Right forelimb (tissue), 1 donor: ENCODE measurements at places on chromosomes 4 and X.

DNA sequence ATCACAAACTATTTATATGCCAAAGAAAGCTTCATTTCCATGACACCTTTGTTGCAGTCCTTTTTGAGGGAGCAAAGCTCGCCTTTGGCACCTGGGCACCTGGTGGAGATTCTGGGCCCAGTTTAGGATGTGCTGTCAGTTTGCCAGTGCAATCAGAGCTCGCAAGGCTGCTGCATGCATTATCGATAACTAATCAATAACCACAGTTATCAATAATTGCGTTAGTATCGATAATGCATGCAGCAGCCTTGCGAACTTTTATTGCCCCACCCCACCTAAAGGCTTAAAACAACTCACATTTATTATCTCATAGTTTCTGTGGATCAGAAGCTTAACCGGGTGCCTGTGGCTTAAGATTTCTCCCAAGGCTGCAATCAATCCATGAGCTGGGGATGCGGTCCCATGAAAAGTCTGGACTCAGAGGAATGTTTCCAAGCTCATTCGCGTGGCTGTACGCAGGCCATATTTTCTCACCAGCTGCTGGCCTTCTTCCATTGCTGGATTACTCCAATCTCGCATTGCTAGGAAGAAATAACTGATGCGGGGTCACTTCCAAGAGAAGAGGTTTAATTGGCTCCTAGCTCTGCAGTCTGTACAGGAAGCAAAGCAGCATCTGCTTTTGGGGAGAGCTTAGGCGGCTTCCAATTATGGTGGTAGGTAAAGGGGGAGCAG lies 6.2 kb upstream of the AFAP1 start:
- no peak for DNase-seq

DNA sequence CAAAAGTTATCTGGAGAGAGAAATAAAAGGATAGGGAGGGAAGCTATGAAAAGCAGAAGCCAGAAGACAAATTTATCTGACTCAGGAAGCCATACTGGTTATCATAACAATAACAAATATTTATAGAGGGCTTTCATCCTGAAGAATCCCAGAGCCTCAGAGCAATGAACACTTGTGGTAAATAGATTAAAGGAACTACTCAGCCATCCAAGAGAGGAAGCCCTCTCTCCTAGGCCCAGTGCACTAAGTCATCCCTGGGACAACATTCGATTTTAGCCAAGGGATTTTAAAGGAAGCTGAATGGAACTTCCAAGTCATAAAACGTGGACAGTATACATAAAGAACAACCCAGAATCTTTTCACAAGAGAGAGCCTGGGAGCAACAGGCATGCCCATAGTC lies 76.9 kb downstream of the COL4A6 start:
- DNase-seq = no peak

- no peak for DNase-seq
Observed at GRCh38 chrX:118367338-118367737, 21.4 kb downstream of the WDR44 start.

- DNase-seq = no peak
Observed at GRCh38 chrX:41970419-41970818, 47.1 kb upstream of the CASK start.

DNA sequence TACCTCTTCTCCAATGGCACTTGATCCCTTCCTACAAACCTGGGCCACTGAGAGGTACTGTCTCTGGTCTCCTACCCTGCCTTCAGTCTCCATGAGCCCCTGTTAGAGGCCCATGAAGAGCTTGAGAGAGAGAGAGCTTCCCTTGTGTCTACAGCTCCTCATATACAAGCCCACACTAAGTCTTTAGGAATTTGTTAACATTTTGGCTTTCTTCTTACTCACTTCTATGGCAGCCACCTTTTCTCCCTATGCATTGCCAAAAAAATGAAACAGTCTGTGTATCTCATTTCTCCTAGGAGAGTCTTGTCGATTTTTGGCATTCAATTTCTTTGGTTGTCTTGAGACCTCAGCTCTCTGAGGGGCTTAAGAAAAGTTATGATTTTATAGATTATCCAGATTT lies 90.9 kb upstream of the LNX1 start:
- no peak for DNase-seq

GRCh38 chr4:78923464-78924312 lies 15.6 kb downstream of the PAQR3 start:
- DNase-seq = no peak

GRCh38 chr4:146814750-146815149 lies 130.9 kb downstream of the TTC29 start:
- DNase-seq = no peak

GRCh38 chr4:139312552-139313332 lies 10.5 kb upstream of the NDUFC1 start:
- no peak for DNase-seq

GRCh38 chr4:112361181-112361791 lies 64.1 kb downstream of the ALPK1 start:
- DNase-seq = no peak

DNA sequence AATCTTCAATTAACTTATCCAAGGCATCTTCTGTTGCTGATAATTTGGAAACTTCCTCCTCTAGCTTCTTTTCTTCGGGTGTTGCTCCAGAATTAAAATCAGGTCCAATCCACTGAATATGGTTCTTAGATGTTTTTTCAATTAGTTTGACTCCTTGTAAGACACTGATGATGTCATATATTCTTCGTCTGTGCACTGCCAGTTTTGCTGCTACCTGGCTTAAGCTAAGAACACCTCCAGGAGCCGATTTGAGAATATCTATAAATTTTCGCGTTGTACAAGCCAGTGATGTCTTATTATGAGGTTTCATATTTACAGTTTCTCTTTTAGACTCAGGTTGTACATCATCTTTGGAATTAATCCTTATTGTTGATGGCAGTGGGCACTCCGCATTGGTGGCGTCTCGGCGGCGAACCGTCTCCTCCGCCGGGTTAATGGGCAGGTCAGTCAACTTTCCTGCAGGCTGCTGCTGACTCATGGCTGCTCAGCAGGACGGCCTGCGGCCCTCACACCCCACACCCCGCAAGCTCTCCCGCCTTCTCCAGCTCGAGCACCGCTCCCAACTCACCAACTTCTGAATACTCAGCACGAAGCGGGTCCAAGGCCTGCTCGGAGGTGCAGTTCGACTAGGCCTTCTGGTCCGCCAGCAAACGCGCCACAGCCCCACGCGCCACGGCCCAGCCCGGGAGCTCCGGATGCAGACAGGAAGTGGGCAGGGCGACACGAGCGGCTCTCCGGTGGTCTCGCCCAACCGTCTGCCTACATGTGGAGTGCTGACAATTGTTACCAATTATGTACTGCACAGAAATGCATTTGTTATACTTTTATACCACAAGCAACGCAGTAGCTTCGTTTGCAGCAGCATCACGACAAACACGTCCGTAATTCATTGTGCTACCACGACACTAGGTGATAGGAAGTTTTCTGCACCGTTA lies 49.2 kb upstream of the FHL1 start:
- DNase-seq = no peak

DNA sequence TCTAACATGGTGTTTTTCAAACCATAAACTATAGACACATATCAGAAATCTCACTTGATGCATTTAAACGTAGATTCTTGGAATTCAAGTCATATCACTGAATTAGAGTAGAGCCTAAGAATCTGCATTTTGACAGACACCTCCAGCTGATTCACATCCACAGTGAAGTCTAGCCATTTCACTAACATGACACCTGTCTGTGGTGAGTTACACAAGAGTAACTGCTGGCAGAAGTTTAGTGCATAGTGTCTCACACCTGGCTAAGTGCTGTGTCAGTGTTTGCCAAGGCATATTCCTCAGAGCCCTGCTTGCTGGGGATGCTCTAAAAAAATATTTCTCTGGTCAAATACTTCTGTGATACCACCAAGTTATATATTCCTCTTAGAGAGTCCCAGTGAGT lies 237.5 kb upstream of the DIAPH2 start:
- no peak for DNase-seq

DNA sequence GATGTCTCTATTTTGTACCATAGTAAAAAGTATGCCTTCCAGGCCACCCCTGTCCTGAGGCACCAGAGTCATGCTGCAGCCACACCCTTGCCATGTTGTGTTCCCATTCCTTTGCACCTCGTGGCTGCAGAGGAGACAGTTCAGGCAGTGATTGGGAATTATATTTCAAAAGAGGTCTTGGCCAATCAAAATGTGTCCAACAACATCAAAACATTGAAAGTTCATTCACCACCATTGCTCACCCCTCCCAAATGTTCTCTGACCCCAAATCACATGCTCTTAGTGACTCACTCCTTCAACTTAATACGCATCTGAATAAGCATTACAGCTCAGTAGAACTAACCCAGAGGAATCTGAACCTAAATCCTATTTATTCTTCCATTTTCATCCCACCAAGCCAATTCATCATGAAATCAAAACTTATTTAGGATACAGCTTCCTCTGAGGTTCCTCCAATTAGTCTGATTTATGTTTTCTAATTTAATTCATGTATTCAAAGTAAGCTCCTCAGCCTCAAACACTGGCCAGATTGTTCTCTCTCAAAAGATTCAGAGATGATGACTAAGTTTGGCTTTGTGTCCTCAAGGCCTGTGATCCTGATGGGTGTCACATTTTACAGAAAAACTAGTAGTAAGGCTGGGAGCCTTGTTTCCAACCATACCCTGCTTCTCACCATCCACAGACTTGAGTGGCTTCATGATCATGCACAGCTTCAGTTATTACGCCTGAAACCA lies 323.2 kb upstream of the INTU start:
- DNase-seq = no peak

DNA sequence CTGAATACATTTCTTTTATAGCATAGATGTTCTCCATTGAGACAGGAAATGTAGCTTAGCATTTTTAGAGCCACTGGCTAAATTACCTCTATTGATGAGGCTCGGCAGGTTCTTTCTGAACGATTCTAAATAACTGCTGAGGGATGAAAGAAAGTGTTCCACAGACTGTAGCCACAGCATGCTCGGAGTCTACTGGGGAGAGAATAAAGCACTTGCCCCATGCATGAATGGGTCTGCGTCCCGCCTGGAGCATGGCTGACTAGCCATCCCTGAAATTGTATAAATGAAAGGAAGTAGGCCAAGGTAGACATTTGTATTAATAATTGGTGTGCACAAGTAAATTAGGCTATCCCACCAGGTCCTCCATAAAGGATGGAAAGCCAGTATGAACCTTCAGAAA lies 269.8 kb downstream of the COL25A1 start:
- DNase-seq = no peak

DNA sequence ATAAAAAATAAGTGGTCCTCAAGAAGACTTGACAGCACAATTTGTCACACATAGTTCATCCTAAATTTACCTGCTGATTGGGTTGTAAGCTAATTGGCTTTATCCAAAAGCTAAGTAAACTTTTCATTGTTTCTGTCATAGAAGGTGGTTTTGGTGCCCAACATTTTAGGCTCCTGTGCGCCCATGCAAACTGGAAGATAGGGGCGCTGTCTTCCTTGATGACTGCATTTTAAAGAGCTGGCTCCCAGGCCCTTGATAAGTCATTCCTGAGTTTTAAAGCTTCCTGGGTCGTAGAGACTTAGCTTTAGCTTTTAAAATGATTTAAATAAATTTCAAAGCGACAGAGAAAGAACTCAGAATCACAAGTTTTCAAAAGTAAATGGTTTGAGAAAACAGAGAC lies 625.4 kb upstream of the GALNT7 start:
- no peak for DNase-seq

GRCh38 chr4:116357758-116358157 lies 727.6 kb downstream of the TRAM1L1 start:
- DNase-seq = no peak

- DNase-seq = no peak
Observed at GRCh38 chr4:97911236-97911906, 231.9 kb downstream of the STPG2 start.

DNA sequence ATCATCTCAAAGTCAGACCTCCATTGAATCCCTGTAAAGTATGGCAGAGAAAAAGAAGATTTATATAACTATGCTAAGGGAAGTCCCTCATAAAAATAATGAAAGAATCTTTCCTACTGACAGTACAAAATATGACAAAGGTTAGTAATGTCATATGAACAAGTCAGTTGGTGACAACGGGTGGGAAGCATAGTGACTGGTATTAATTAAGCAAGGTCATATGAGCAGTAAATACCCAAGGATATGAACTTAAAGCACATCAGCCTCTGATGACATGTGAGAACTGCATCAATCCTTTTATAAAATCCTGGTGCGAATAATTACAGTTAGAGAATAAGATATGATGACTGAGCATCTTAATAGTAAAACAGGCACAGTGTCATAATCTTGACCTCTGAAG lies 364.8 kb upstream of the GALNTL6 start:
- no peak for DNase-seq

DNA sequence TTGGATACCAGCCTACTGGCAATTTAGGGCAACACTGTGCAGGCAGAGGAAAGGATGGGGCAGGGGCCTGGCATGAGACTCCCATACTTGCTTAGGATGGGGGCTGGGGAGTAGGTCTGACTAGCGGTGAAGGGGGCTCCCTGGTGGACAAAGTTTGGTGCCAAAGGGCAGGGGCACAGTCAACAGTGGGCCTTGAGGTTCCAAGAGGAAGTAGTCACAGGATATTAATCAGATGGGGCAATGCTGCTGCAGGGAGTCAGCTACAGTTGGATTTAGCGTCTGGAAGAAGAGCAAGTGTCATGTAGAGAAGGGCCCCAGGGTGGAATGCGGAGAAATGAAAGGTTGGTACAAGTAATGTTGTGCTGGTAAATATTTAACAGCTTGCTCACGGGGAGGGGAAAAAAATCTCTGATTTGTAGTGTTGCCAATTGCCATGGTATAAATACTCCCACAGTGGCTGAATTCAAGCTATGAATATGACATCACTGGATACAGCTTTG lies 139.4 kb downstream of the PJA1 start:
- DNase-seq = no peak

DNA sequence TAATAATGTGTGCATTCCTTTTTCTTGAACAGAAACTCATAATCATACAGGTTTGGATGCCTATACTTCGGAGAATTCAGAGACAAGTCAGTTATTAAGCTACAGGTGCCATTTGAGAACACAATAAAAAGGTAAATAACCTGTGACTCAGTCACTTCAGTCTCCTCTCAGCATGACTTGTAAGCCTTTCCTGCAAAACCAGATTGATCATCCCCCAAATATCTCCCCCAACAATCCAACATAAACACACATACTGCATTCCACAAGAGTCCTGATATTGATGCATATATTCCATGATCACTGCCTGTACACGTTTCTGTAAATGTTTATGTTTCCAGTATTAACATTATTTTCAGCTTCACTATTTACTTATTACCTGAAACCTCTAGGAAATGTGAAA lies 110.8 kb downstream of the PWWP3B start:
- DNase-seq = no peak

- no peak for DNase-seq
Observed at GRCh38 chr4:165394275-165394674, 15.5 kb downstream of the CPE start.

DNA sequence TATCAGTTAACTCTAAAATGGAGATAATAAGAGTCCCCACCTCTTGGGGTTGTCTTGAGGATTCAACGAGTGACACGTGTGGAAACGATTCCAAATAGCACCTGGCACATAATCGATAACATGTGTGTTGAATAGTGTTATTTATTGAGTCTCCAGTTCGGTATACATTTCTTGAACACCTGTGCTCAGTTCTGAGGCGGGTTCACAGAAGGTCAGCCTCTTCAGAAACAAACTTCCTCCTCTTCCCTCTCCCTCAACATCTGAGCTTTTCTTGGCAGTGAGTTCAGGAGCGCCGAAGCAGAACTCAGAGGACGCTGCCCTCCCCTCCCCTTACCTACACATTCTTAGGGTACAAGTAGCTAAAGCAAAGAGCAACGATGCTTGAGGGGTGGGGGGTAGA lies 934 bp downstream of the PDHA1 start:
- no peak for DNase-seq

GRCh38 chr4:150074064-150074463 lies 4.2 kb upstream of the DCLK2 start:
- no peak for DNase-seq
